Breast epithelium (tissue), 4 donors: ENCODE measurements at places on chromosomes 13 and 19. TPM values are rescaled to one million over a fixed set of nuclear protein-coding genes. Genes with fewer than 3 reads are reported as not detected.

DNA sequence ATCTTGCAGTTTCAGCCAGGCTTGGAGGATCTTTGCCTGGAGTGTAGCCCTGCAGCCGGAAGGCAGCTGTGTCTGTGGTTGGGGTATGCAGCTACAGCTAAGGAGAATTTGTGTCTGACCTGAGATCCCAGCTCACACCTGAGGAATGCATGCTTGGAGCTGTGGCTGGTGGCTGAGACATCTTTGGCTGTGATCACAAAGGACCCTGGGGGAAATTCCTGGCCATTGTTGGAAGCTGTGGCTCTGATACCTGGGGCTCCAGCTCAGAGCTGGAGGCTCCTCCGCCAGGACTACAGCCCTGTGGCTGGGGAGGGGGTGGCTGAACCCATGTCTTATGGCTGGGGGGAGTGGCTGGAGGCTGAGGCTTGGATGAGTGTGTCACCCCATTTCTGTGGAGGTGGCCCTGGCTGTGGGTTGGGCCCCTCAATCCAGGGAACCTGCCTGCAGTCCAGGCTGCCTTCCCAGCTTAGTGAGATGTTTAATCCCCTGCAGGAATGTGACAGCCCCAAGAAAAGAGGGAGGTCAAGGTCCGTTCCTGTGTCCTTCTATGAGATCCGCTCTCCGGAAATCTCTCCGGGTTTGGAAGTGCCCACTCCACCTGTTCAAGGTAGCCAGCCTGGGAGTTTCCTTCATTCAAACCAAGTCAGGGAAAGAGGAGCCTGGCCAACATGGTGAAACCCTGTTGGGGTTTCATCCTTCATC, 27.6 kb downstream of the ARHGEF18 start:
- no peak overlapping the region for H3K27ac ChIP-seq
- no peaks in the 10 kb centered on the region for H3K4me1 ChIP-seq
- no peak overlapping the region for H3K4me3 ChIP-seq
- H3K27me3 ChIP-seq = no peaks in the 10 kb centered on the region
- no peaks in the 10 kb centered on the region for H3K36me3 ChIP-seq
- no peak for DNase-seq

DNA sequence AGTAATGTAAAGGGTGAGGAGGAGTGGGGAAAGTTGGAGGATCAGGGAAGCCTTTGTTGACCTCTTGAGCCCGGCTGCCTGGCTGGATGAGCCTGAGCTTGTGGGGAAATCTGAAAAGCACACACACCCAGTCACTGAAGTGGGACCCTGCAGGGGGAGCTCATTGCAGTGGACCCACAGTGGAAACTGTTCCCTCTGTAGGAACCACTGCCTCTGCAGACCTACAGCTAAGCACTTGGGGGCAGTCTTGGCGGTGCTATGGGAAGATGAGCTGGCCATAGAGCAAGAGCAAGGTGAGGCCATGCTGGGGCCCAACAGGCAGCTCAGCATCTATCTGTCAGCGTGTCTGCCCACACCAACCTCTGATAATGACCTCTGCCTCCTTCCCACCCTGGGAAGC, 294.8 kb downstream of the TSHZ3 start:
- H3K27me3 ChIP-seq = no peaks in the 10 kb centered on the region
- no peak overlapping the region for H3K27ac ChIP-seq
- DNase-seq = no peak
- no peak overlapping the region for H3K4me3 ChIP-seq
- no peaks in the 10 kb centered on the region for H3K4me1 ChIP-seq

The IZUMO1 gene
- not detected for total RNA-seq

The DACH1 gene
- 13.9 TPM for total RNA-seq

DNA sequence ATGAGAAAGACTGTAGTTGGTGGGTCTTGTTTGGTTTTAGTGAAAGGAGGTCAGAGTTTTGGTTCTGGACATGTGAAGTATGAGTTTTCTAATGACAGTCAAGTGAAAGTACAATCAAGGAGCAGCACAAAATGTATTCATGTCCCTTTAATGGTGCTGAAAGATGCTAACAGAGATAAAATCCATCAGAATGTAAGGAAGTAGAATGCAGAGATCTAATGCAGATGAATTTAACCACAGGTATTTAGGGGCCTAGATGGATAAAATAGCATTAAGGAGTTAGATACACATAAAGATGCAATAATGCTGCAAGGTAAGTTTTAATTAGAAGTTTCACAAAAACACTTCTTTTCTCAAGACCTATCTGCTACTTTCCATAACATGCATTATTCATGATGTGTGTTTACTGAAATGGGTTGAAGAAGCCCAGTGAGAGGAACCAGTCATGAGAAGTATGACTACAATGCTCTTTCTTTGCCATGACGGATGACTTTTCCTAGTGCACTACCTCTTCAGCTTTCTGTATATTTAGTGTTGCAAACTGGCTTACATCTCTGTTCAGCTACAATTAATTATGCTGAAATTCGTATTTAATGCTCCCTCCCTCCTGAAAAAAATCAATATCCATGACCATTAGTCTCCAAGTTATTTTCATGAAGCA, 222.9 kb upstream of the HTR2A start:
- no peaks in the 10 kb centered on the region for H3K27me3 ChIP-seq
- no peak for DNase-seq
- no peak overlapping the region for H3K4me3 ChIP-seq
- no peaks in the 10 kb centered on the region for H3K4me1 ChIP-seq
- no peaks in the 10 kb centered on the region for H3K36me3 ChIP-seq

DNA sequence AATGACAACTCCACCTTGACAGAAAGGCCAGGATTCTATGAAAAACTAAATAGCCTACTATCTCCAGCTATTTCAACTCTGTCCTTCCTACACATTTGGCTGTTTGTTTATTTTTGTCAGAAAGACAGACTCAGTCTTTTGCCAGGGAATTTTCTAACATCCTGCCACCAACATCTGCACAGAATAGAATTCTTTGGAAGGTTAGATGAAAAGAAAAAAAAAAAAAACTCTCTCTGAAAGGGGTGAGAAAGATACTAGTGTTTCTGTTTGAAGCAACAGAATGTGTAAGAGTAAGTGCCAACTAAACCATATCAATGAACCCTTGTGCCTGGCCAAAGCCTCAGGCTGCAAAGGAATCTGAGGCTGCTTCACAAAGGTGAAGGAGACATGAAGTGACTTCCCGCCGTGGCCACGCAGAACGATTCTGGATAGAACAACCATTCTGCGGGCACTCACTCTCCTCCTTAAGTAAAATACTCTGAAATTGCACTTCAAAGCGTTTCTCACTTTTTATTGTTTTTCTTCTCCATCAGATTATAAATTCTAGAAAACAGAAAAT, 498.2 kb downstream of the IRS2 start:
- H3K36me3 ChIP-seq = no peaks in the 10 kb centered on the region
- no peak overlapping the region for H3K4me3 ChIP-seq
- DNase-seq = no peak
